ENCODE measurements at places on chromosomes 13 and 19.

GRCh38 chr19:12802267-12803106 lies 618 bp downstream of the THSD8 start:
- DNase-seq, result no peak

GRCh38 chr19:33286899-33287298 lies 15.4 kb downstream of the CEBPA start:
- no peak for DNase-seq

DNA sequence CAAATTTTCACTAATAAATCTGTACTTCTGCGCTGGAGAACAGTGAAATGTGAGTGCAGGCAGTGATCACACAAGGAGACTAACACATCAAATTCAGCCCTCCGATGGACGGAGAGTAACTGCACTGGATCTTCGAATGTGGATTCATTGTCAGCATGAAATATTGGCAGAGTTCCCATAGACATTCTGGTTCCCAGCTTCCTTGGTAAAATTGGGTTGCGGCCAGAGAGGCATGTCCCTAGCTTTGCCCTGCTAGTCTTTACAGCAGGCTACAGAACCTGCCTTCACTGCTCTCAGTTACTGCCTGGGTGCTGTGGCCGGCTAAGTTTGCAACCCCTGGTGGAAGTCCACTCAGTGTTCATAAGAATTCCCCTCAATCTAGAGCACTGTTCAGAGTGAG lies 32.3 kb upstream of the UQCRFS1 start:
- no peak for DNase-seq

DNA sequence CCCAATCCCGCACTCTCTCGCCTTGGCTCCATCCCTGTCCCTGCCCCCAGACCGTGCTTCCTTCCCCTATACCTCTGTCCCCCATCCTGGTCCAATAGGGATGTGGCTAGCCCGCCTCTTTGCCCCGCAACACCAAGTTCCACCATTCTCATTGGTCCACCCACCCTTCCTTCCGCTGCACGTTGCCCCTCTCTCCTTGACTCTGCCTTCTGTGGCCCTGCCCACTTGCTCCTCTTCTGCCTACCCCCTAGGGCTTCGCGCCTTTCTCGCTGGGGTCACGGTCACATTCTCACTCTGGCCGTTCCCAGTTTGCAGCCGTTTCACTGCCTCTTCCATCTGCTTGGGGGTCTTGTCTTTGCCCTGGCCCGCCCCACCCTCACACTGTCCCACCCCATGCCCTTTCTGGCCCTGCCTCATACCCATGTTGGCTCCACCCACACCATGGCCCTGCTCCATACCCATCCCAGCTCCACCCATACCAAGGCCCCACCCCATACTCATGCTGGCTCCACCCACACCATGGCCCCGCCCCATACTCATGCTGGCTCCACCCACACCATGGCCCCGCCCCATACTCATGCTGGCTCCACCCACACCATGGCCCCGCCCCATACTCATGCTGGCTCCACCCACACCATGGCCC lies 4.5 kb upstream of the ARHGAP45 start:
- DNase-seq, result no peak

DNA sequence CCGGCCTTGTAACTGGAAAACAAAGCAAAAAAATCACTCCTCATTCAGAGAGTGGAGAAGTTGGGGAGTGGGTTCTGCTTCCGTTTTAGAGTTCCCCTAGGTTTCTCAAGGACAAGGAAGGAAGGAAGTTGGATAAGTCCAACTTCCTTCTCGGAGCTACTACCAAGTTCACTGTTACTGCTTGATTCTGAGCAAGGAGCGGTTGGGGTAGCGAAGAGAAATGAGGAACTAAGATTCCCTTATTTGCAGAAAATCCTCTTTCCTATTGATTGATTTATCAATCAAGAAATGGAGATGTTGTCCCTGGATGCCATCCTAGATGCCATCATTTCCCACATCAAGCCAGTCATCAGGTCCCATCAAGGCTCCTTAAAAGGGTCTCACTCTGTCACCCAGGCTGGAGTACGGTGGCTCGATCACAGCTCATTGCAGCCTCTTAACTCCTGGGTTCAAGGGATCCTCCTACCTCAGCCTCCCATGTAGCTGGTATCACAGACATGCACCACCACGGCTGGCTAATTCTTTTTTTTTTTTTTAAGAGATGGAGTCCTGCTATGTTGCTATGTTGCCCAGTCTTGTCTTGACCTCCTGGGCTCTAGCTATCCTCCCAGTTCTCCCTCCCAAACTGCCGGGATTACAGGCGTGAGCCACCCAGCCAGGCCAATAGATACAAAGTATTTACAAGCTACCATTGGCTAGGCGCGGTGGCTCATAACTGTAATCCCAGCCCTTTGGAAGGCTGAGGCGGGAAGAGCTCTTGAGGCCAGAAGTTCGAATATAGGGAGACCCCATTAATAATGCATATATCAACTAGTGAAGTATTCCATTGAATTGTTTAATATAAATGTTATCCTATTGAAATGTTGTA lies 809 bp upstream of the B9D2 start:
- no peak for DNase-seq

DNA sequence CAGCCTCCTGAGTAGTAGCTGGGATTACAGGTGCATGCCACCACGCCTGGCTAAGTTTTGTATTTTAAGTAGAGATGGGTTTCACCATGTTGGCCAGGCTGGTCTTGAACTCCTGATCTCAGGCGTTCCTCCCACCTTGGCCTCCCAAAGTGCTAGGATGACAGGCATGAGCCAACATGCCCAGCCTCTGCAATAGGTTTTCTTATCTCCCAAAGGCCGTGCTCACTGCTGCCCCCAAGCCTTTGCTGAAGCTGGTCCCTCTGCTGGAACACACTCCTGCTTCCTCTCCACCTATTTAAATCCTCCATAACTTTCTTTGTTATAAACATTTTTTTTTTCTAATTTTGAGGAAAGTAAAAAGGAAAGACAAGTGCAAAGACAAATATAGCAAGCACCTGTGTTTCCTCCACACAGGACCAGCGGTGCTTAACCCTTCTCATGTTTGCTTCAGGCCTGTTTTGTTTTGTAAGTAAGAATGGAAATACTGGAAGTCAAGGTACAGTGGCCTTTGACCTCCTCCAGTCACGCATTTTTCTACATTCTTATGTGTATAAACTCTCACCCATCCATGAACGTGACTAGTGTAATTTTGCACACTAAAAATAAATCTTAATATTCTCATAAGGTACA lies 14.5 kb upstream of the TNFAIP8L1 start:
- no peak for DNase-seq
